GM06990 (cell line): ENCODE measurements at places on chromosomes 7 and 10.
A peak's percentile ranks its signal among the peaks of the same experiment; 100 is the strongest.

- DNase-seq: no peak
Observed at GRCh38 chr7:155458878-155459699, 1.2 kb downstream of the EN2 start.

GRCh38 chr7:26543951-26544350, 252.3 kb downstream of the SNX10 start:
- no peak for DNase-seq

GRCh38 chr10:132889556-132889955, 52.8 kb downstream of the CFAP46 start:
- DNase-seq: no peak

DNA sequence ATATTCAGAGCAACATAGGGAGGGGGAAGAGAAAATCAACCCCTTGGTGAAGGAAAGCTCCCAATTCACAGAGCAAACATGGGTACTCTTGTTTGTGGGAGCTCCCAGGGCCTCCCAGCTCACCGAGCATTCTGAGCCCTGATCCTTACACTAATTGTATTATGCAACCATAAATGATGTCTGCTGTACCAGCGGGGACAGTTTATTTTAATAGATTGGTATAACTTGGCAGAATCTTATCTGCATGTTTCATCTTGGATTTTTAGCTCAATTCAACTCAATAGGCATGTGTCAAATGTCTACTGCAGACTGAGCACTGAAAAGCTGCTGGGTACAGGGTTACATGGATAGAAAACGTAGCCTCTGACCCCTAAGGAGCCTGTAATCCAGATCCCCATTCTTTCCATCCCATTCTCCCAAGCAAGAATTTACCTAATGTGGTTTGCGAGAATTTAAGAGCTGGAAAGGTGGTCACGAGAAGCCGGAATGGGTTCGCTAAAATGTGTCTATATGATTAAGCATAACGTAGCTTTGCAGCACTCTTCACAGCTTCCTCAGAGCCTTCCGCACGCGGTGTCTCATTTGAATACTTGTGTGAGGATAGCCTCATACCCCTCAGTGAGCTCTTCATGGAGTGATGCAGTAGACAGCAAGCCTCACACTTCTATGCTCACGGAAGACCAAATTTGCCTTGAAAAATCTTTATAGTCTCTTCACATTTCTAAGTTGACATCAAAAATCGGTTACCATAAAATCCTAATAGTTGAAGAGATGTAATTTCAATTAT, 18.3 kb downstream of the EGFR start:
- no peak for DNase-seq

DNA sequence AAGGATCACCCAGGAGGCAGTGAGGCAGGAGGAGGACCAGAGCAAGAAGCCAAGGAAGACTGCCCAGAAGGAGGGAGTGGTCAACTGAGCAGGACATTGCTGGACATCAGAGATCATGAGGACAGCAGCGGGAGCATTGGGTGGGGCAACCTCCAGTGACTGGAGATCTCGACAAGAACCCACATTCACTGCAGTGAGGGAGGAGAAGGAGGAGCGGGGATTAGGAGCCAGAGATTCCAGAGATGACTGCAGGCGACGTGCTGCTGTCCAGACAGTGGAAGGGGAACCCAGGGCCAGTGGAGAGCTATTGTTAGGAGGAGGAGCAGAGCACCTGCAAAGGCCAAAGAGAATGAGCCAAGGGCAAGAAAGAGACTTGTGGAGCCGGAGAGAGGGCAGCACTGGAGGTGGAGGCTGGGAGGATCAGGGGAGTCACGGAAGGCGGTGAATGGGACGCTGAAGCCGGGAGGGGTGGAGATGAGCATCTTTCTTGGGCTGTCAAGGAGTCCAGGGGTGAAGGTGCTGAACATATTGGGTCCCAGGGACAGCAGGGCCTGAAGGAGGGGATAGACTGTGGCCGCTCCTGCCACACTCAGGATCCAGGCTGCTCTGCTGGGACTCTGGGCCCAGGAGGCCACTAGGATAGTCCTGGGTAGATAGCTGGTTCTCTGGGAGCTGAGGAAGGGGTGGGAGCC, 140.1 kb upstream of the UNC5B start:
- no peak for DNase-seq

DNA sequence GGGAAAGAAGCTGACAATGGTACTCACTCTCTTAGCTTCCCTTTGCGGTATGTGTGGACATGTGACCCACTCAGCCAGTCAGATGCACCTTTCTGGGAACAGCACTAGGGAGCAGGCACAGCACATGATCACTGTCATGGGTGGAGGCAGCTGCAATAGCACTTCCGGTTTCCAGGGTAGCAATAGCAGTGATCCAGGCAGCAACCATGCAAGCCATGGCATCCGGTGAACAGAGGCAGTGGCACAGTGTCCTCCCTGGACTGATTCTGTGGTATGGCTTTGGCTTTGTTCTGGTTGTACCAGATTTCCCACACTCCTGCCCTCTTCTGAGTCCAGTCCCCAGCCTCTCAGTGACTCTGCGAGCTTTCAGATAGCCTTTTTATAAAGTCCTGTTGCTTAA, 86.8 kb upstream of the NAMPT start:
- no peak for DNase-seq

DNA sequence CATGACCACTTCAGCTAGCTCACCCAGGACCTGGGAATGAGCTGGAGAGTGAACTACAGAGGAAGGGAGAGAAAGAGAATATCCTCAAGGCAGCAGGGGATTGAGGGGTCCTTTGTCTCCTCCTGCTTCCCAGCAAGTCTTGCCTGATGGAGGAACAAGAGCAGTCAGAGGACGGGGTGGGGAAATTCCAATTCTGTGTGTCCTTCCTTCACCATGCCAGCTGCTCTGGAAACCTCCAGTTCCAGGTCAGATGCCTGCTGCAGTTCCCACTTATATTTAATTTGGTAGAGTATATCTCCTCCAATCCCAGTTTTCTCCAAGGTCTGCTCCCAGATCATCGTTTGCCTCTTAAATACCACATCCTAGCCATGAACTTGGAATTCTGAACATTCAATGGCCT, 21.4 kb upstream of the LEP start:
- no peak for DNase-seq

DNA sequence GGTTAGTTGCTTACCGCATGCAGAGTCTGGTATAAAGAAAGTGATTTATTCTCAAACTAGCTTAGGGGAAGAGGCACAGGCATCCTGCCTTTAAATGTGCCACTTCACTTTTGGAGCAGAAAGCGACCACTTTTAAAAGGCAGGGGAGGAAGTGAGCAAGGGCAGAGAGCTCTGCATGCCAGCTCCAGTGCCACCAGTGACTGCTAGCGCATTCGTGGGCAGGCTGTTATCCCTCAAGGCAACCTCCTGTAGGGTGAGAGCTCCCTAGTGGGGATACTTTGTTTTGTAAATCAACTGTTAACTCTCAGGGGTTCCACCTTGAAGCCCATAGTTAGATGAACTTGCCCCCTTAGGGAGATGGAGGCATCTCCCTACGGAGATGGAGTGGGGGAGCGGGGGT, 29.4 kb upstream of the GRB10 start:
- no peak for DNase-seq

GRCh38 chr7:70376561-70377031, 755.3 kb upstream of the GALNT17 start:
- DNase-seq: no peak

DNA sequence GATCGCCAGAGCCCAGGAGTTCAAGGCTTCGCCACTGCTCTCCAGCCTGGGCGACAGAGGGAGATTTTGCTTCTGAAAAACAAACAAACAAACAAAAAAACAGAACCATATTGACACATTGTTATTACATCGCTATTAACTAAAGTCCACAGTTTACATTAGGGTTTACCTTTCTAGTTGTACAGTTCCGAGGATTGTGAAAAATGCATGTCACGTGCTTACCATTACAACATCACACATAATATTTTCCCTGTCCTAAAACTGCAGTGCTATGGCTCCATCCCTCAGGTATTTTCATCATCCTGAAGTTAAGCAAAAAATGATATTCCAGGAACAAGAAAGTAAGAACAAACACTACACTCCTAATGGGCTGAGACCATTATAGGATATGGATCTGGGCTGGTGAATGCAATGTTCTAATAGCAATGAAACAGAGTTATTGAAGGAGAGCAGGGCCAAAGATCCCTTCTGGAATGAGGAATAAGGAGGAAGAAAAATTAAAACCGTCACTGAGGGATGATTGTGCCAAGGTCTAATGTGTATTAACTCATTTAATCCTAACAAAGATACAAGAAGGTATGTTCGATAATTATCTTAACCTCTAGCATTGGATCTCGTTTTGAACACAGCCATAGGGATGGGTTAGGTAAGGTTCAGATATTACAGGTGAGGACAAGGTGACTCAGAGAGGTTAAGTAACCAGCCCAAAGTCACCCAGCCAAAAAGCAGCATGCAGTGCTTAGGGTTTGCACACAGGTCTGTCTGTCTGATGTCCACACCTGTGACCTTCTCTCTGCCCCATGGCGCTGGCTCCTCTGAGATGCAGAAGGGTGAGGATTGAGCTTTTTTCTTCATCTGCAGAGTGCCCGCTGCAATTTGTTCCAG, 14.0 kb upstream of the CUX1 start:
- DNase-seq: no peak

GRCh38 chr7:149559711-149560110, 62.1 kb upstream of the ZNF746 start:
- no peak for DNase-seq

DNA sequence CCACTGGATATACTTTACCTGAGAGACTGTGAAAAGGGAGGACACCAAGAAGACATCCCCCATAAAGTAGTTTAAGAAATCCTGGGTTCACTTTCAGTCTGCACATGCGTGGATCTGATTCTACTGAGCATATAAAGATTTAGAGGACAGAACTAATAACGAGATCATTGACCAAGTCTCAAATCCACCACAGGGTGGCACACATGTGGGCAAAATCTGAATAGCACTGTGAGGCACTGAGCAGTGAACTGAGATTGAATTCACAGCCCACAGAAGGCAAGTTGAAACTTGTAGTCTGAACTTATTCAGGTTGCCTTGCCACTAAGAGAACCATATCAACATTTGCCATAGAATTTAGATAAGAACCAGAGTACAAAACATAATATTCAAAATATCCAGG, 818.6 kb downstream of the GRID1 start:
- DNase-seq: peak; percentile 18

DNA sequence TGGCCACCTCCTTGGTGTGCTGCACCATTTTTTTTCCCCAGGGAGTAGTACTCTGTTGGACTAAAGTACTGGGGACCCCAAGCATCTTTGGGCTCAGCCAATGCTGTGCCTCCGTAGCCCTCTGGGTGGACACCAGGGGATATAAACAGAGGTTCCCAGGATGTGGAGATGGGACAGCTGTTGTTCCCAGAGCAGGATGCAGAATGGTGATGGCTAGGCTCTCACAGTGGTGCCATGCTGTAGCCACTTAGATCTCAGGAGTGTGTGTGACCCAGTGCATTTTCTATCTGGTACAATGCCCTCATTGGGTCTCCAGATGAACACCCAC, 50.9 kb upstream of the SCIN start:
- no peak for DNase-seq

- DNase-seq: no peak
Observed at GRCh38 chr10:11437391-11438142, 173.9 kb downstream of the USP6NL start.

GRCh38 chr7:3259711-3260400, 41.2 kb upstream of the SDK1 start:
- no peak for DNase-seq

- DNase-seq: no peak
Observed at GRCh38 chr10:32437334-32437733, 8.6 kb upstream of the CCDC7 start.

GRCh38 chr10:13949844-13950542, 363.2 kb downstream of the PRPF18 start:
- DNase-seq: no peak

GRCh38 chr10:77404810-77405209, 232.8 kb downstream of the KCNMA1 start:
- no peak for DNase-seq

GRCh38 chr10:121556455-121556854, 41.8 kb downstream of the FGFR2 start:
- no peak for DNase-seq

DNA sequence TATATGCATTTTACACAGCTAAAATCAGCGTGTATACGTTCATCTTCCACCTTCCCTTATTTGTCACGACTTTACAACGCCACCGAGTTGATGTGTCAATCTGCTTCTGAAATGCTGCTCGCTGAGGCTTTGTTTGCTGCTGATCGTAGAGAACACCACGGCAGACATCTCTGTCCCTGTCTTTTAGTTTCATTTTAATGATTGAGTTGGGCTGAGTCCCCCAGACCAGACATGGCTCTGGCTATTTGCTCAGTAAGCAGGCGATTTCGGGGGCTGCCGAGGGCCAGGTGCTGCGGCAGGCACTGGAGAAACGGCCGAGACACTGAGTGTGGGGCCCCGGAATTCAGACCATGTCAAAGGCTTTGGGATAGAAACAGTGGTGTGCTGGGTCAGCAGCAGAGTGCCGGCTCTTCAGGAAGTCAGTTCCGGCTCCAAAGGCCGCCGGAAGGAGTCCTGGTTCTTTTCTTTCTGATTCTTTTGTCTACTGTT, 5.0 kb downstream of the LRRC27 start:
- no peak for DNase-seq

GRCh38 chr10:12041766-12042408, 722 bp downstream of the UPF2 start:
- DNase-seq: peak; percentile 65

- DNase-seq: no peak
Observed at GRCh38 chr10:78004215-78005026, 24.9 kb downstream of the POLR3A start.

- no peak for DNase-seq
Observed at GRCh38 chr7:118627467-118627866, 403.0 kb downstream of the ANKRD7 start.

DNA sequence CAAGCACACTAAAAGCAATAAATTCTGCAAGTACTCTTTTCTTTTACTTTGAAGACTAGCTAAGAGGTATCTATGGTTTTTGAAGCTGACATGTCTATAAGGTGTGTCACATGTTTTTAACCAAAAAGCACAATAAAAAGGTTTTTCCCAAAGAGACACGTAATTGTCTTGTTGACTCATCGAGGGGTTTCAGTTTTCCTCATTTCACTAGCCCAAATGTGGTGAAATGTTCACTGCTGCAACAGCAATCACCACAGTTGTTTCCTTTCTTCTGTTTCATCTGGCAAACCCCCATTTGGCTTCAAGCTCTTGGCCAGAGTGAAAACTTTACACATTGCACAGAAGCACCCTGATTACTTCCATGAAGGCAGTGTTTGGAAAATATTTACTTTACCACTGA, 3.8 kb upstream of the HOXA4 start:
- no peak for DNase-seq

DNA sequence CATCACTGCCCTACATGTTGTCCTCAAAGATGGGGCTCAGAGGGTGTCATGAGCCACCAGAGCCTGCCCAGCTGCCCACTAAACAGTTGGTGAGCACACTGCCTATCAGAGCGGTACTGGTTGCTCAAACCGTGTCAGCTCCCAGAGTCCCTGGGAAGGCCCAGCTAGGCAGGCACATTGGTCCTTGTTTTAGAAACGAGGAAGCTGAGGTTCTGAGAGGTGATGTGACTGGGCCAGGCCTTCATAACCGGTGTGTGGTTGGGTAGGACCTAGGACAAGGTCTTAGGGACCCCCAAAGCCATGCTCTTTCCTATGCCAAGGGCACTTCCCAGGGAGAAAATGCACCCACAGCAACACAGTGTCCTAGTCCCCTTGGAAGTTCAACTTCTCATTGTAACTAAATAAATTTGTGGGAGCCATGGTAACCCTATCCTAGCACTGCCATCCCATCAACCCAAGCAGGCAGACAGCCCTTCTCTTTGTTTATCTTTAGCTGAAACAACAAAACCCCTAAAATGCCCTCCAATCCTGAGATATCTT, 174.7 kb upstream of the PDE1C start:
- no peak for DNase-seq

GRCh38 chr10:129126982-129127381, 340.1 kb upstream of the MGMT start:
- DNase-seq: no peak
